ENCODE measurements at places on chromosomes 3 and 15. TPM values are rescaled to one million over a fixed set of nuclear protein-coding genes. Genes with fewer than 3 reads are reported as not detected.

DNA sequence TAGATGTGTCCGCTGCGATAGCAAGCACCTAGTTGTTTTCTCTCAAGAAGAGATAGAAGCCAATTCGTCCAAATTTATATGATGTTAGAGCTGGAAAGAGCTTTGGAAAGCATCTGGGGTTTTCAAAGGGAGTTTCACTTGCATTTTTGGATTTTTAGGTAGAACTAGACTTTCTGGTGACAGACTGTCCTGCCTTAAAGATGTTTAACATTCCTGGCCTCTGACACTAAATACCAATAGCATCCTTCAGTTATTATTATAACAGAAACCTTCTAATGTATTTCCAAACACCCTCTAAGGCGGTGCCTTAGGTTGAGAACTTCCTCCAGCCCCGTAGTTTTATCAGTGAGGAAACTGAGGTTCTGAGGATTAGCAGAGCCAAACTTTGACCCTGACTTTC lies 305.3 kb downstream of the SATB1 start:
- no peak for DNase-seq
- H3K4me1 ChIP-seq, result no peaks in the 10 kb centered on the region
- no peaks in the 10 kb centered on the region for H3K36me3 ChIP-seq
- H3K4me3 ChIP-seq, result no peak overlapping the region
- H3K27me3 ChIP-seq, result no peaks in the 10 kb centered on the region

- no peak for DNase-seq
- H3K4me1 ChIP-seq, result no peaks in the 10 kb centered on the region
- no peaks in the 10 kb centered on the region for H3K36me3 ChIP-seq
- H3K4me3 ChIP-seq, result no peak overlapping the region
These were observed 104.3 kb downstream of the ABI3BP start for GRCh38 chr3:100888881-100889280.

DNA sequence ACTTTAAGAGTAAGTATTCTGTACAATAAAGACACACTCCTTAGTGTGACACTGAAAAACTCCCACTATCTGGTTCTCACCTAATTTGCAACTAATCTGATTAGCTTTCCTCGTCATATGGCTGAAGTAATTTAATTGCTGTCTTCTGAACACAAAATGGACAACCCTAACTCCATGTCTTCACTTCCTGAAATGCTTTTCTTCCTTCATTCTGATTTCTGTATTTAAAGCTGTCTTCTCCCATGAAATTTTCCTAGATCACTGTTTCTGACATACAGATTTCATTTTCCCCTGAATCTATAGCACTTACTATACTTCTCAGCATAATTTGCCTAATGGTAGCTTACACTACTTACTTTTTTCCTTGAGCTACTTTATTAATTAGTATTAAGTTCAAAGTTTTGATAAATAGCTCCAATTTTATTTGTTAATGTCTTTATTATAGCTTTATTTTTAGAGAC lies 6.3 kb downstream of the CCPG1 start:
- H3K27ac ChIP-seq, result no peak overlapping the region
- peaks cover 34% of the 10 kb centered on the region for H3K4me1 ChIP-seq
- no peak for DNase-seq
- no peaks in the 10 kb centered on the region for H3K27me3 ChIP-seq
- H3K4me3 ChIP-seq, result no peak overlapping the region

DNA sequence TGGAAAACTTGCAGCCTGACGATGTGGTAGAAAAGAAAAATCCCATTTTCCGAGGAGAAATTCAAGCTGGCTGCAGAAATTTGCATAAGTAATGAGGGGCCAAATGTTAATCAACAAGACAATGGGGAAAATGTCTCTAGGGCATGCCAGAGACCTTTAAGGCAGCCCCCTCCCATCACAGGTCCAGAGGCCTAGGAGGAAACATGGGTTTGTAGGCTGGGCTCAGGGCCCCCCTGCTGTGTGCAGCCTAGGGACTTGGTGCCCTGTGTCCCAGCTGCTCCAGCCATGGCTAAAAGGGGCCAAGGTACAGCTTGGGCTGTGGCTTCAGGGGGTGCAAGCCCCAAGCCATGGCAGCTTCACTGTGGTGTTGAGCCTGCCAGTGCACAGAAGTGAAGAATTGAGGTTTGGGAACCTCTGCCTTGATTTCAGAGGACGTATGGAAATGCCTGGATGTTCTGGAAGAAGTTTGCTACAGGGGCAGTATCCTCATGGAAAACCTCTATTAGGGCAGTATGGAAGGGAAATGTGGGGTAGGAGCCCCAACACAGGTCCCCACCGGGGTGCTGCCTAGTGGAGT lies 75.9 kb upstream of the CADPS start:
- H3K27me3 ChIP-seq, result no peaks in the 10 kb centered on the region
- H3K4me3 ChIP-seq, result no peak overlapping the region
- H3K36me3 ChIP-seq, result no peaks in the 10 kb centered on the region
- DNase-seq, result no peak

DNA sequence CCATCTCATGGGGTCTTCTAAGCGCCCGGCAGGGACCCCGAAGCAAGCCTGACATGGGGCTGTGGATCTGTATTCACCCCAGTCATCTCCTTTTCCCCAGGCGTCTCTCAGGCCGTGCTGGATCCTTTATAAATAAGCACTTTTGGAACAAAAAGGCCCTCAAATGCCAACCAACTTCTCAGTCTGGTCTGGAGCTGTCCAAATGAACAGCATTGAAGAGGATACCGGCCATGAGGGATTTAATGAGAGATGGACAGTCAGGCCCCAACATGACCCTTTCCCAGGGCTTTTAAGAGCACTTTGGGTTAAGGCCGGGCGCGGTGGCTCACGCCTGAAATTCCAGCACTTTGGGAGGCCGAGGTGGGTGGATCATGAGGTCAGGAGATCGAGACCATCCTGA lies 89.2 kb upstream of the SPATA12 start:
- H3K4me3 ChIP-seq, result no peak overlapping the region
- H3K36me3 ChIP-seq, result no peaks in the 10 kb centered on the region
- peaks cover 7% of the 10 kb centered on the region for H3K4me1 ChIP-seq
- no peak overlapping the region for H3K27ac ChIP-seq
- no peaks in the 10 kb centered on the region for H3K27me3 ChIP-seq

DNA sequence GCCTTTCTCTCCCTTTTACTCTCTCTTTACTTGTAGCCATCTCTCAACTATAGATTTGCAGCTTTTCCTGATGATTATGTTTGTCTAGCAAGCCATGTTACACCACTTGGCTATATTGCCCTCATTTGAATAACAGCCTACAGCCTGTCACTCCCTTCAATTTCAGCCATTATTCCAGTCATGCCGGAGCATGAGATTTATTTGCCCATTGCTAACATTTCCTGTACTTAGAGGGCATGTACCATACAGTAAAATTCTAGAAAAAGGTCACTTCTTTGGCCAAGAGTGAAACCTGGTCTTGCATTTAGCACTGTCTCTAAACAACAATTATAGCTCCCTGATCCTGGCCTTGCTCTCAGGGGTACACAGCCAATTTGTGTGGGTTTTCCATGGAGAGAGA lies 221.7 kb upstream of the TMC3 start:
- no peaks in the 10 kb centered on the region for H3K4me1 ChIP-seq
- no peak for DNase-seq
- H3K27ac ChIP-seq, result no peak overlapping the region
- H3K4me3 ChIP-seq, result no peak overlapping the region

- H3K27ac ChIP-seq, result no peak overlapping the region
- no peak for DNase-seq
- H3K27me3 ChIP-seq, result peaks cover 38% of the 10 kb centered on the region
- H3K36me3 ChIP-seq, result no peaks in the 10 kb centered on the region
- peaks cover 8% of the 10 kb centered on the region for H3K4me1 ChIP-seq
- H3K4me3 ChIP-seq, result no peak overlapping the region
These were observed 152.9 kb upstream of the GOLIM4 start for GRCh38 chr3:168248383-168249204.

- no peaks in the 10 kb centered on the region for H3K4me1 ChIP-seq
- H3K4me3 ChIP-seq, result no peak overlapping the region
- H3K27me3 ChIP-seq, result no peaks in the 10 kb centered on the region
- H3K36me3 ChIP-seq, result no peaks in the 10 kb centered on the region
- DNase-seq, result no peak
- no peak overlapping the region for H3K27ac ChIP-seq
These were observed 223.9 kb downstream of the MFSD1 start for GRCh38 chr3:159025733-159026132.

DNA sequence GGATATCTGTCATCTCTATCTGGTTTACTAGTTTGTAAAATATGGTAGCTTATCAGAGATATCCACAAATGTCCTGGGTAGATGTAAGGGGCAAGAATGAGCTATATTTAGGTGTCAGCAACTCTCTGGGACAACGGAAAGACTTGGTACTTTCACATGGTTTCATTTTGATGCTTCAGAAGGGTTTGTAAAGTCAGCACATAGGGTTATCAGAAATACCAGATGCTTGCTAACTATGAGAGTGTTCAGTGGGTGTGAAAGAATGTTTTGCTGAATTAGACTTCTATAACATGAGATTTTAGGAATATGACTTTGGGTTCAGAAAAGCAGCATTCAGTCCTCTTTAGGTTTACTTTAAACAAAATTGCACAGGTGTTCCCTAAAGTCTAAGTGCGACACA lies 466.5 kb upstream of the PDZRN3 start:
- H3K4me3 ChIP-seq, result no peak overlapping the region
- H3K27me3 ChIP-seq, result no peaks in the 10 kb centered on the region
- no peaks in the 10 kb centered on the region for H3K4me1 ChIP-seq
- no peak for DNase-seq
- H3K27ac ChIP-seq, result no peak overlapping the region
- no peaks in the 10 kb centered on the region for H3K36me3 ChIP-seq

DNA sequence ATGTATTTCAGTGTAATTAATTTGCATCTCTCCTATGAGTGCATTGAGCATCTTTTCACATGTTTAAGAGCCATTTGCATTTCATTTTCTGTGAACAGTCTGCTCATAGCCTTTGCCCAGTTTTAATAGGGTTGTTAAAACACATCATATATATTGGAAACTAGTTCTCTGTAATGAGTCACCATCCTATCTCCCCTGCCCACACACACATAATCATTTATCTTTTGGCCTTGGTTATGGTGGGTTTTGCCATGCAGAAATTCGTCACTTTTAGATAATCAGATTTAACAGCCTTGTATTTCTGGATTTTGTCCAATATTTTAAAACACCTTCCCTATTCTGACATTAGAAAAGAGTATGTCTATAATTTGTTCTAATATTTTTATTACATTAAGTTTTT lies 11.9 kb upstream of the CHRM5 start:
- peaks cover 3% of the 10 kb centered on the region for H3K36me3 ChIP-seq
- peaks cover 9% of the 10 kb centered on the region for H3K4me1 ChIP-seq
- no peak overlapping the region for H3K4me3 ChIP-seq
- no peak overlapping the region for H3K27ac ChIP-seq

GRCh38 chr3:149443545-149443912 lies 31.0 kb upstream of the TM4SF4 start:
- no peaks in the 10 kb centered on the region for H3K4me1 ChIP-seq
- DNase-seq, result no peak
- no peak overlapping the region for H3K4me3 ChIP-seq
- no peak overlapping the region for H3K27ac ChIP-seq

DNA sequence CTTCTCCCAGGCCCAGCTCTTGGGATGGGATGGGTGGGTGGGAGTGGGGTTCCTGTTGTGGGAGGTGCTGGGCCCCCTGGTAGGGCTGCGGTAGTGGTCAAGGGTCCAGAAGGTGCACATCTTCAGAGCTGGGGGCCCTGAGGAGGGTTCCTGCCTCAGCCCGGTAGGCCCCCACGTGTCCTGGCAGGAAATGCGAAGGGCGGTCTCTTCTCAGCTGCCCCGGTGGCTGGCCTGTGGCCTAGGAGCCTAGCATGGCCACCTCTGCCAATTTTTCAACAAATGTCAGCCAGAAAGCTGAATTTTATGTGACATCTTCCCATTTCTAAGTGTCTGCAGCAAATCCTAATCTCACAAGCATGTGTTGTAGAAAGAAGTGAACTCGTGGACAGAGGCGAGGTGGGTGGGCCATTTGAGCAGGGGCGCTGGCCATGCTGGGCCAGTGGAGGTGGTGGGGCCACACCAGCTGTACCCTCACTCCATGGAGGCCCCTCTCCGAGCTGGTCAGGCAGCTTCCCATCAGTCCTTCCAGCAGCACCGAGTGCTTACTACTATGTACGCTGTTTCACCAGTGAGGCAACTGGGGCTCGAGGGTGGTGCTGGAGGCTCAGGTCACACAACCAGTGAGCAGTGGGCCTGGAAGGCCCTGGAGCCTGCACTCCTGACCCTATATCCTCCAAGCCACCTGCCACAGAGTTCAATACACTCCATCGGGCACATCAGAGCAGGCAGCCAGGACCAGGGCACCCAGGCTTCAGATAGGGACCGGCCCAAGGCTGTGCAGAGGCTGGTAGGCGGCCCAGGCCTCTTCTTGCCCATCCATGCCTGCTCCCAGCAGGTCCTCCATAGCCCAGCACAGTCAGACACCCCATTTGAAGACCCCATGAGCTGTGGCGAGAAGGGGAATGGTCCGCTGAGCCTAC lies 23.2 kb downstream of the FBLN2 start:
- DNase-seq, result no peak
- H3K27ac ChIP-seq, result no peak overlapping the region
- no peaks in the 10 kb centered on the region for H3K36me3 ChIP-seq
- H3K4me3 ChIP-seq, result no peak overlapping the region
- no peaks in the 10 kb centered on the region for H3K27me3 ChIP-seq

GRCh38 chr3:60886518-60886917 lies 364.7 kb downstream of the FHIT start:
- no peak overlapping the region for H3K4me3 ChIP-seq
- no peaks in the 10 kb centered on the region for H3K27me3 ChIP-seq
- no peaks in the 10 kb centered on the region for H3K36me3 ChIP-seq

DNA sequence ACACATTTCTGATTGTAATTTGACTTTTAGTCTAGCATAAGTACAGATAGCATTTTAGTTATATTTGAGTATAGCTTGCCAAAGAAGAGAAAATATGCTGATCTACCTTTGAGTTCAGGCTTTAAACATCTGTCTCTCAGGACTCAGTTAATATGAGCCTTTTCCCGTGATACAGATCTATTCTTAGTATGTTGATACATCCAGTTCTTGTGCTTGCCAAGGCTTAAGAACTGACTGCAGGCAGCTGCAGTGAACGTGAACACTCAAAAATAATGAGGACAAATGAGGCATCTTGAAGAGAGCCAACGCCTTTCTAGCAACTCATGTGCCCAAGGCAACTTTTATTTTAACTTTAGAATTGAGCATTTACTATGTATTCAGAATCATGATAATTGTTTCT lies 325.5 kb downstream of the SI start:
- H3K36me3 ChIP-seq, result no peaks in the 10 kb centered on the region
- no peaks in the 10 kb centered on the region for H3K27me3 ChIP-seq
- H3K4me1 ChIP-seq, result no peaks in the 10 kb centered on the region
- H3K4me3 ChIP-seq, result no peak overlapping the region
- no peak for DNase-seq
- no peak overlapping the region for H3K27ac ChIP-seq

GRCh38 chr3:125552401-125552800 lies 32.4 kb upstream of the SNX4 start:
- no peak overlapping the region for H3K4me3 ChIP-seq
- H3K36me3 ChIP-seq, result peaks cover 8% of the 10 kb centered on the region
- H3K27me3 ChIP-seq, result no peaks in the 10 kb centered on the region
- no peak overlapping the region for H3K27ac ChIP-seq
- H3K4me1 ChIP-seq, result peaks cover 19% of the 10 kb centered on the region

Gene NRROS
- 8.1 TPM for total RNA-seq

Gene SAMD7
- total RNA-seq, result not detected

Gene GOLGA6L9
- 1.8 TPM for total RNA-seq

Gene SH2D7
- total RNA-seq, result not detected

Gene EXD1
- not detected for total RNA-seq

Data from activated naive CD4-positive, alpha-beta T cell treated with anti-CD3 and anti-CD28 coated beads for 36 hours (primary cell).